Right atrium auricular region (tissue), 2 donors: ENCODE measurements at places on chromosomes 13 and 19.

- DNase-seq = peak; percentile 26
Observed at GRCh38 chr19:32168606-32169005, 176.8 kb upstream of the ZNF507 start.

- no peak for DNase-seq
Observed at GRCh38 chr19:7931221-7932061, 5.5 kb upstream of the CTXN1 start.

- no peak for DNase-seq
Observed at GRCh38 chr13:69094485-69094884, 1013.1 kb upstream of the ATXN8OS start.

- peak; percentile 73 for DNase-seq
Observed at GRCh38 chr19:19372656-19373416, 32.6 kb upstream of the GATAD2A start.

GRCh38 chr19:48061401-48062344 is 17.8 kb upstream of the CABP5 start:
- DNase-seq = no peak

- no peak for DNase-seq
Observed at GRCh38 chr13:50187352-50188029, 172.2 kb downstream of the KCNRG start.

- DNase-seq = no peak
Observed at GRCh38 chr19:993361-993830, 6.8 kb upstream of the GRIN3B start.

DNA sequence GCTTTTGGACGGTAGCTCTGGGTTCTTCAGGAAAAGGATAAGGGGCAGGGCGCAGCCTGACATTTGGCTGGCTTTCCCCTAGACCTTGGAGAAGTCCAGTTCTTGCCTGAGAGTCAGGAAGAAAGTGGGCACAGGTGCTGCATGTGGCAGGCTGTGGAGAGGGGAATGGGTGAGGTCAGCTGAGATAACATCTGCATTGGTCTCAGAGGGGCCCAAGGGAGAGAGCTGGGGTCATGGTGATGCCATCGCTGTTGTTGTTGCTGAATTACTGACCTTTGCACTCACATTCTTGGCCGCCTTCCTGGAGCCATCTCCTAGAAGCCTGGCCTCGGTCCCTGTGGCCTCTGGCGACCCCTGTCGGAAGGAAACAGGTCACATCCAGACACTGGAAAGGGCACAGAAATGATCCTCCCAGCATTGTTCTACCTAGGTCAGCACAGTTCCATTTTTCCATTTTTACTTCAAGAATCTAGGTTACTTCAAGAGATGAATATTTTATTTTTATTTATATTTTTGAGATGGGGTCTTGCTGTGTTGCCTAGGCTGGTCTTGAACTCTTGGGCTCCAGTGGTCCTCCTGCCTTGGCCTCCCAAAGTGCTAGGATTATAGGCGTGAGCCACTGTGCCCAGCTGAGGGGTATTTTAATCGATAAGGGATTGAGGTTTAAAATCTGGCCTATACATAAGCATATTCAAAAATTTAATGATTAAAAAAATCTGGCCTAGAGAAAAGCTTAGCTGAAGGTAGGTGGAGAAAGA is 6.5 kb upstream of the LIPE start:
- peak; percentile 79 for DNase-seq

GRCh38 chr13:95185851-95186250 is 115.4 kb downstream of the ABCC4 start:
- no peak for DNase-seq

- no peak for DNase-seq
Observed at GRCh38 chr13:89786531-89786930, 1561.0 kb upstream of the MIR17HG start.

GRCh38 chr13:94233401-94233800 is 246.1 kb downstream of the DCT start:
- peak; percentile 63 for DNase-seq

GRCh38 chr13:23025864-23026608 is 154.7 kb upstream of the SGCG start:
- DNase-seq = no peak

DNA sequence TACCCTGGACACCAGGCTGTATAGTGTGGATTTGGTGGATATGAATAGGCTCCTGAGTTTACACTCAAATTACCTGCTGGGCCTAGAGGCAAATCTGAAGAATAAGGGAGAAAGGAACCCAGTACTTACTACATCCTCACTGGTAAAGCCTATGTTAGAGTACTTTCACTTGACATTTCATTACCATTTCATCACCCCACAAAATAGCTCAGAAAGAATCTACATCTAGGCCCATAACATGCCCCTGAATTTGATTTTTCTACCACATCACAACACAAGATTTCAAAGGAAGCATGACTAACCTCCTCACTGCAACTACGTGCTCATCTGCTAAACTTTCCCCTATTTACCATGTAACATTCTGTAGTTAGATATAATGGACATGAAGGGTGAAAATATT is 43.3 kb downstream of the VWA8 start:
- no peak for DNase-seq

DNA sequence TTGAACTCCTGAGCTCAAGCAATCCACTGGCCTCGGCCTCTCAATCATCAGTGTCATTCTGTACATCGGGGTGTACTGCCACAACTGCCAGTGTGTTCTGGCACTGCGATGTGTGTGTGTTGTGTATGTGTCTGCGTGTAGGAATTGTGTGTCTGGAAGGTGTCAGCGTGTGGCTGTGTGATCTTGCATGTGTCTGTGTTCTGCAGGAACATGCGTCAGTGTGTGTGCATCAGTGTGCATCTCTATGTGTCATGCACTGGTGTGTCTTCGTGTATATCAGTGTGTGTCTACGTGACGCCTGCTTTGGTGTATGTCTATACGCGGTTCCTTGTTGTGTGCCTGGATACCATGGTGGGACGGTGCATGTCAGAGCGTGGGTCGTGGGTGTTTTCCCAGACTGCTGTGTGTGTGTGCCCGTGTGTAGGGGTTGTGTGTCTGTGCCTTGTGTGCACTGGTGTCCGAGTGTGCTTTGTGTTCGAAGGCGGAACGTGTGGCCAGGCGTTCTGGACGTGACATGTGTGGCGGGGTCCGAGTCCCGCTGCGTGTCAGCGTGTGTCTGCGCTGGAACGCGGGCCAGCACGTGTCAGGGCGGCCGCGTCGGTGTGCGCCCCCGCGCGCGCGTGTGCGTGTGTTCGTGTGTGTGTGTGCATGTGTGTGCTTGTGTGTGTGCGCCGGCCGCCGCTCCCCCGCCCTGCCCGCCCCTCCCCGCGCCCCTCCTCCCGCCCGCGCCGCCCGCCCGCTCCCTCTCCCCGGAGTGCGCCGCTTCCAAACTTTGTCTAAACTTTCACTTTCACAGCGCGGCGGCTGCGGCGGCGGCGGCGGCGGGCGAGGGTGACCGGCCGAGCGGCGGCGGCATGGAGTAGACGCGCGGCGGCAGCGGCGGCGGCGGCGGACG is at the start of gene NFIX:
Gene NFIX, plus strand, starts transcription at position 775 of the 895 bp plus-strand sequence. CDS start 363 bp downstream, outside the sequence.
- no peak for DNase-seq

GRCh38 chr19:46221981-46222610 is 7.4 kb upstream of the IGFL1 start:
- DNase-seq = no peak

- DNase-seq = no peak
Observed at GRCh38 chr13:24528816-24529398, 16.3 kb upstream of the PARP4 start.

- no peak for DNase-seq
Observed at GRCh38 chr13:42361701-42362100, 89.7 kb downstream of the AKAP11 start.

DNA sequence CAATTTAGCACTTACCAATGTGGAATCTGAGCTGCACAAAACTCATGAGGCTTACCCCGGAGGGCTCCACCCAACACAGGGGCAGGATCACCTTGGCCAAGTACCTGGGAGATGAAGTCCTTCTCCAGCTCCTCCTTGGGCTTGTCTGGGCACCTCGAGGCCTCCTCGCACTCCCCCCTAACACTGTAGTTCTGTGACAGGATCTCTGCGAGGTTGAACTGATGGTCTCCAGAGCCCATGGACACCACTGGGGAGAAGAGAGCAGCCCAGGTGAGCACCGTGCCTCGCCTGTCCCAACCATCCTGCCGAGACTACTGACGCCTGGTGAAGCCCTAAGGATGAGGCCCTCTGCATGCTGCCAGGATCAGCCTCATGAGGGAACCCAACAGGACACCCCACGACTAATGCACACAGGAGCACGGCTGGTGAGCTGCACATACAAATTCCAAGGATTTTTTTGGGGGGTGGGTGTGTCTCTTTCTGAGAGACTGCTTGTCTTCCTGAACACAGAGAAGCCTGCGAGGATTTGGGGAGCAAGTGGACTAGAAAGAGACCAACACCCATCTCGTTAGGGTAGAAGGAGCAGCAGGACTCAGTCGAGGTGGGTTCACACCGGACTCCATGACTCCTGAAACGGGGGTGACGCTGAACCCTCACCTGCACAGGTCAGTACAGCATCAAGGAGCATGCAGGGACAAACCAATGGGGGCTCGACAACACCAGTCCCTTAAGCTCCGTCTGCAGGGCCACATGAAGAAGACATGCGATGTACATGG is 10.1 kb downstream of the MIER2 start:
- no peak for DNase-seq

DNA sequence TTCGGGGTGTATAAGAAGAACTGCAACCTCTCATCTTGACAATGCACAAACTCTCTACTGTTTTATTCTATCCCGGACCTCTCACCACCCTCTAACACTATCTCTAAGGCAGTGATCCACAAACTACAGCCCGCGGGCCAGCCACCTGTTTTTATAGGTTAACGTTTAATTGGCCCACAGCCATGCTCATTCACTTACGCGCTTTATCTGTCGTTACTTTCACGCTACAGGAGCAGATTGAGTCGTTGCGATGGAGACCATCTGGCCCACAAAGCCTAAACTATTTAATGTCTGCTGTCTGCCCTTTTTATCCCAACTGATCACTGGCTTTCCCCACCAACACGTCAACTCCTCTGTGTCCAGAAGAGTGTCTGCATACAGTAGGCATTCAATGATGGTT is 158.9 kb downstream of the CACNA1A start:
- DNase-seq = no peak

GRCh38 chr19:33641261-33641660 is 19.5 kb downstream of the CHST8 start:
- DNase-seq = no peak

DNA sequence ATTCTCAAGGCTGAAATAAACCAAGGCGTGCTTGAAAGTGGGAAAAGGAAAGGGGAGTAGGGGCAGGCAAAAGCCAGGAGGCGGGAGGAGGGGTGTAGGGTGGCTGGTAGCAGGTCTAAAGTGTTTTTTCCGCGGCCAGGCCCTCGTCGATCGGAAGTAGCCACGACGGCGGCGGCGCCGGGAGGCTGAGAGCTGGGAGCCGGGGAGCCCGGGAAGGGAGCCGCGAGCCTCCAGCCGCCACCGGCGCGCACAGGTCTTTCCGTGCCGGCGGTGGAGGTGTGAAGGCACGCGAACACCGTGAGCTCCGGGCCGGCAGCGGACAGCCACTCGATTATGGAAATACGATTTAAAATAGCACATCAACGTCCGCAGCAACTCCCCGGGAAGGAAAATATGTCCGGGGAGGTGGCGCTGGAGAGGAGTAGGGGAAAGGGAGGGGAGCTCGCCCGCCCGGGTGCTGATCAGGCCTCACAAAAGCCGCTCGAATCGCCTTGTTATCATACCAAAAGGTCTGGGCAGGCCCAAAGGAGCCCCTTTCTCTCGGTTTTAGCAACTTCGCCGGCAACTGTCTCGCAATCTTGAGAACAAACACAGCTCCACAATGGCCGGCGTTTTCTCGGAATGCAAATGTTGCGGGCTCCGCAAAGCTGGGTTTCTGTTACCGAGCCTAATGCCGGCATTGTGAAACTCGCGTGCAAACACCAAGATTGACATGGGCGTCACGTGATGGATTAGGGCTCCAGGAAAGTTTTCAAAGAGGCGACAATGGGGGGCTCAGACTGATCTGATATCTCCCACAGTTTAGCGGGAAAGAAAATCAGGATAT is 2.9 kb upstream of the PCDH8 start:
- no peak for DNase-seq

DNA sequence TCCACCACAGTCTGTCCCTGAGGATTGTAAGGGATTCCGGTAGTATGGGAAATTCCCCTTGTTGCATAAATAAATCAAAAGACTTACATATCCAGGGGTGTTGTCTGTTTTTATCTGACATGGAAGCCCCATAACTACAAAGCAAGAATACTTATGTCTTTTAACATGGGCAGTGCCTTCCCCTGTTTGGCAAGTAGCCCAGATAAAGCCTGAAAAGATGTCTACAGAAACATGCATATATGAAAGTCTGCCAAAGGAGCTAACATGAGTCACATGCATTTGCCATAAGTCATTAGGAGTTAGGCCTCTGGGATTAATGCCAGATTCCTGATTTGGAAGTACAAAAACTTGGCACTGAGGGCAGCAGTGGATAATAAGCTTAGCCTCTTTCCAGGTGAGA is 62.1 kb downstream of the ZNF737 start:
- DNase-seq = no peak

- DNase-seq = peak; percentile 60
Observed at GRCh38 chr13:41827507-41828213, 133.2 kb downstream of the VWA8 start.

DNA sequence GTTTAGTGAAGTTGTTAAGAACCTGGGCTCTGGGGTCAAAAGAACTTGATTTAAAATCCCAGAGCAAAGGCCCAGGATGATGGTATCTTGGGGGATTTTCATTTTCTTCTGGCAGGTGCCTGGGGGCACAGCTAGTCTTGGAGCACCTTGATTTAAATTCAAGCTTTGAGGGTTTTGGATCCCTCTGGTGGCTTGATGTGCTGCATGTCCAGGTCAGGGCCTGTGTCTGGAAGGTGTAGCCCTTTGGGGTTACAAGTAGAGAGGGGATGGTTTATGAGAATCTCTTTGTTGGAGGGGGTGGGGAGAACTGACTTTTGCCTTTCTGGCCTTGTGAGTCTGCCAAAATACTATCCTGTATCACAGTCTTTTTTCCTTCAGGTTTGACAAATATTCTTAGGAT is 55.8 kb downstream of the AKAP11 start:
- no peak for DNase-seq

DNA sequence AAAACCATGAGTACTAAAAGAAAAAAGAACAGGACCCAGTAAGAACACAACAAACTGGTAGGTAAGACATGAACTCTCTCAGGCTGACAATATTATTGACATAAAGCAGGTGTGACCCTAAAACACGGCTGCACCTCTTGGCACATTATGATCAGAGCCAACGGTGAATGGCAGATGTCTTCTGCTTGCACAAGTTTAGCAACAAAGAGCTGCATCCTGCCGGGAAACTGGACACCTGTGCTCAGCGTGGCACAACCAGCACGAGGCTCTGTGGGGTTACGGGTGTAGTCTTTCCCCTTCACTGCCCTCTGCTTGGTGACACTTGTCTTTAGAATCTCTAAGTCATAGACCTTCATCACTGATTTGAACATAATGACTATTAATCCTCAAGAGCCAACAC is 97.9 kb downstream of the DOCK9 start:
- no peak for DNase-seq

- no peak for DNase-seq
Observed at GRCh38 chr13:40233731-40234195, 432.7 kb downstream of the FOXO1 start.

- no peak for DNase-seq
Observed at GRCh38 chr19:18768997-18769891, 21.9 kb downstream of the COMP start.
